CD4-positive, alpha-beta T cell (primary cell): ENCODE measurements at places on chromosomes 4 and X. TPM values are rescaled to one million over a fixed set of nuclear protein-coding genes. Genes with fewer than 3 reads are reported as not detected.

The ZBED1 gene
- total RNA-seq = 15.8 TPM

DNA sequence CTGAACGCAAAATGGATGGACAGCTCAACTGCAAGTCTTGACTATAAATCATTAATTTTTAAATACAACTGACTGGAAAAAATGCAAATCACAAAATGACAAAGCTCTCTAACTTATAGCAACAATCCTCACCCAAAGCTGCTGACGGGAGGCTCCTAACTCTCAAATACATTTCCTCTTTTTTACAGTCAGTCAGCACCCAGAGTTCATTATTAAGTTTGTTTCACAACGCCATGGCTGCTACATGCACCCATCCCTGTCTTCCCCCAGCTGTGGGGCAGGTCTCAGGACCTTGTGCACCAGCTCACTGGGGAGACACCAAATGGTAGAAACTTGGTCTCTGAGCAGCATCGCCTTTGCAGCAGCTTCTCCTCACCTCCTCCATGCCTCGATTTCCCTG is 97.6 kb downstream of the SLC34A2 start:
- H3K36me3 ChIP-seq = peaks cover 36% of the 10 kb centered on the region
- H3K27ac ChIP-seq = no peak overlapping the region
- H3K4me1 ChIP-seq = no peaks in the 10 kb centered on the region

GRCh38 chr4:26152056-26152455 is 168.8 kb upstream of the RBPJ start:
- H3K4me3 ChIP-seq = no peak overlapping the region
- no peak for DNase-seq
- no peaks in the 10 kb centered on the region for H3K36me3 ChIP-seq
- no peak overlapping the region for H3K27ac ChIP-seq
- no peaks in the 10 kb centered on the region for H3K4me1 ChIP-seq

DNA sequence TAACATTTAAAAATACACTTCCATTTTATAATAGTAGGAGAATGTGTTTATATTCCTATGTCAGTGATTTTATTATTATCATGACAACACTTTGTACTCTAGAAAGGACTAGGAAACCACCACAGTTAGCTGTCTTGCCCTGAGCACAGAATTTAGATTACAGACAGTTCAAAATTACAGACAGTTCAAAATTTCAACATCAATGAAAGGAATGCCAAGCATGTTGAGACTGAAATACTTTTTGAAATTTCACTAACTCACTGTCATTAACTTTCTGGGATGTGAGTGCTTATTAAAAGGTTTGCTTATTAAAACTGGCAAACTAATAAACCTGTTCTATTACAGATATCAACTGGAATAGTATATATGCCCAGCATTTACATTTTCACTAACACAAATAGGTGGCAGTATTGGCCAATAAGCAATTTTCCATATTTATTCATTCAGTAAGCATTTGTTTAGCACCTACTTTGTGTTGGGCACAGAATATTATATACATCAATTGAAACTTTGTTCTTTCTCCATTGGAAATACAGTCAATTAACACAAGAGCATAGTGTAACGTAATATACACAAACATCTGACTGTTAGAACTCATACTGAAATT is 179.4 kb downstream of the FBXW7 start:
- no peak overlapping the region for H3K4me3 ChIP-seq
- no peaks in the 10 kb centered on the region for H3K27me3 ChIP-seq
- no peaks in the 10 kb centered on the region for H3K36me3 ChIP-seq
- H3K4me1 ChIP-seq = no peaks in the 10 kb centered on the region
- no peak overlapping the region for H3K27ac ChIP-seq
